ENCODE measurements at places on chromosomes 12 and 14.
A peak's percentile ranks its signal among the peaks of the same experiment; 100 is the strongest.

- DNase-seq, result no peak
These were observed 140.4 kb downstream of the RBM19 start for GRCh38 chr12:113825705-113826104.

DNA sequence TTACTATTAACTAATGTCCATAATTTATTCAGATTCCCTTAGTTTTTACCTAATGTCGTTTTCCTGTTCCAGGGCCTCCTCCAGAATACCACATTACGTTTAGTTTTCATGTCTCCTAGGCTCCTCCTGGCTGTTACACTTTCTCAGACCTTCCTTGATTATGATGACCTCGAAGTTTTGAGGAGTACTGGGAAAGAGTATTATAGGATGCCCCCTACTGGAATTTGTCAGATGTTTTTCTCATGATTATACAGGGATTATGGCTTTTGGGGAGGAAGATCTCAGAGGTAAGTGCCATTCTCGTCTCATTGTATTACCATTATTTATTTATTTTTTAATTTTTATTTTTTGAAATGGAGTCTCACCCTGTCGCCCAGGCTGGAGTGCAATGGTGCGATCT, 17.7 kb upstream of the C1S start:
- no peak for DNase-seq

DNA sequence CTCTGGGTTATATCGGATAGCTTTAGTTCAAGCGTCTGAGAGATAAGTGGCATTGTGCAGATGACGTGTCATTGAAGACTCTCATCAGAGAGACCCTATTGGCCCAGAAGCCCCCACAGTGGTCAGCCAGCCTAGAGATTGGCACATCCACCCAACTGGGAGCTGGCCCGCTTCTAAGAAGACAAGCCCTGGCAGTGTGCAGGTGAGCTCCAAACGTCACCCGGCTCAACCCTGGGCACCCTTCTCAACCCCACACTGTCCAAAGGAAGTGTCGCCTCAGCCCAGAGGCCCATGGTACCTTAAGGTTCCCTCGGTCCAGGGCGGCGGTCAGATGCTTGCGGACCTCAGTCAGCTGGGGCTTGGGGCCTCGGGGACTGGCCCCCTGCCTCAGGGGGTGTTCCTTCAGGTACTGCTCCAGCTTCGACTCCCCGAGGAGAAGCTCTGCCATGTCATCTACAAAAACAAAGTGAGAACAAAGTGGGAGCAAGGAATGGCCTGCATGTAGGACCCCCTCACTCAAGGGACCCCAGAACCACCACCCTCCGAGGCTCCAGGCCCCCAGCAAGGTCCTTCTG, 30.3 kb downstream of the TTC7B start:
- no peak for DNase-seq

DNA sequence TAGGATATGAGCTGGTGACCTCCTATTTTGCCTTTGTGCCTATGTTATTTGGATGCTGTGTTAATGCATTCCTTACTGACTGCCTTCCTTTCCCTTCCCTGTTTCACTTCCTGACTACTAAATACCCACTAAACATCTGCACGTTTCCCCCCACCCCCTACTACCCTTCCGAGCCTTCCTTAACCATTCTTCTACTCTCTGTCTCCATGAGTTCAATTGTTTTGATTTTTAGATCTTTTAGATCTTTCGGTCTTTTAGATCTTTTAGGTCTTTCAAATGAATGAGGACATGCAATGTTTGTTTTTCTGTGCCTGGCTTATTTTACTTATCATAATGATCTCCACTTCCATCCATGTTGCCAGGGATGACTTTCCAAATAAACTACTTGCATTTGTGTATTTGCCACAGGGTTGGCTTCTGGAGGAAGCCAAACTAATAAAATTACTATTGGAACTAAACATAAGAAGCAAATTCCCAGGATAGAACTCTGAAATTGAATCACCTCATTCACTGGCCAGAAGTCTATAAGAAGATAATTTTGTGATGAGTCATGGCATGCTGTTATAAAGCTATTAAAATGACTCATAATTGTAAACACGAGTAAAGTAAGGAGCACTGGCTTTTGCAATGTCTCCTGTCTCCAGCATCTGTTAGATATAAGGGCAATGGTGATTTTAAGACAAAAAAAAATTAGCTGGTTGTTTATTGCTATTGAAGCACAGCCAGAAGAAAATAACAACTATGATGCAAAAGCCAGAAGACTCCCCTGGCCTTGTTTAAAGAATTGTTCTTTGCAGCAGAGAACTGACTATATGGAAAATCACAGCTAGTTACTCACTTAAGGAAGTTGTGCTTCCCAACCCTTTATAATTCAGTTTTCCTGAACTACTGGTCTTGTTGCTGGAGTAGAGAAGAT, 586.3 kb downstream of the LRFN5 start:
- no peak for DNase-seq

- DNase-seq, result no peak
These were observed 120.4 kb downstream of the FOXG1 start for GRCh38 chr14:28886940-28887339.

DNA sequence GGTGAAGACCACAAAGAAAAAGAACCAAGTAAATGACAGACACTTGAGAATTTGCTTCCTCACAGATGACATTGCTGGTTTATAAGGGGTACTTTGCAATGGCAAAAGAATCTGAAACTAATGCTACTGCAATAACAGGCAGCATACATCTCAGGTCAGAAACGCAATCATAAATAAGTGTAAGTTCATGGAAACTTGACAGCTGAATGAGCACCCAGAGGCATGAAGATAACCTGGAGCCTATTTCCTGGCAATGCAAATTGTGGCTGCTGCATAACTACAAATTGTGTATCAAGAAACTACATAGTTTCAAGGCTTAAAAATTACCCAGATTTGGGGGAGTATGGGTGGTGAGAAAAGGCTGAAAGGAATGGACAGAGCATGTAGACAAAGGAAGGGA, 8.5 kb upstream of the MYO1A start:
- DNase-seq, result no peak

DNA sequence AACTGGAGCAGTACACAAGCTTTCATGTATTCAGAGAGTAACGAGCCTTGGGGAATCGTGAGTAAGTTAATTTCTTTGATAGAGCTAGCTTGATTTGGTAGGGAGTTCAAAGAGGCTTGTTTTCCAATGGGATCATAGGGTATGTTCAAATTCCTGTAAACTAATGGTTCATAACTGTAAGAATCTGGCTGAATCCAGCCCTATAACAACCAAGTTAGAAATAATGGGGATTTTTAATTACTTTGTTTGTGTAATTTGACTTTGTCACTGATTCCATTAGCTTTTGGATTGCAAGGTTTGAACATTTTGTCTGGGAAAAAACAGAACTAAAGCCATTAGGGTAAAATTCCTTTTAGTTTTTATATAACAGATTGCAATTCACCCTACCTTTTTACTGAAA, 94.0 kb downstream of the WNK1 start:
- no peak for DNase-seq

- peak; percentile 11 for DNase-seq
These were observed 17.4 kb downstream of the FOXN3 start for GRCh38 chr14:89399594-89400068.

- DNase-seq, result no peak
These were observed 138.7 kb downstream of the MED13L start for GRCh38 chr12:116138781-116139180.

DNA sequence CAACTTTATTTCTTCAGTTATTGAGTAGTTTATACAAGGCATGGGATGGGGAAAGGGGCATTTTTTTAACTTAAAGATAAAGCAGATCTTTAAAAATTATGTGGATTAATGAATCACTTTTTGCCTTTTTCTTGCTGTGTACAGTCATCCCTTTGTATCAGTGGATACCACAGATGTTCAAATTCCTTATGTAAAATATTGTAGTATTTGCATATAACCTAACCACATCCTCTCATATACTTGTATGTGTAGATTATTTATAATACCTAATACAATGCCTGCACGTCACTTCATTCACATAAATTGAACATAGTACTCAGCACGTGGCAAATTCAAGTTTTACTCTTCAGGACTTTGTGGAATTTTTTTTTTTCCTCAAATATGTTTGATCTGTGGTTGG, 66.5 kb upstream of the MON2 start:
- no peak for DNase-seq

GRCh38 chr12:86261142-86261541, 5.0 kb upstream of the MGAT4C start:
- DNase-seq, result no peak

DNA sequence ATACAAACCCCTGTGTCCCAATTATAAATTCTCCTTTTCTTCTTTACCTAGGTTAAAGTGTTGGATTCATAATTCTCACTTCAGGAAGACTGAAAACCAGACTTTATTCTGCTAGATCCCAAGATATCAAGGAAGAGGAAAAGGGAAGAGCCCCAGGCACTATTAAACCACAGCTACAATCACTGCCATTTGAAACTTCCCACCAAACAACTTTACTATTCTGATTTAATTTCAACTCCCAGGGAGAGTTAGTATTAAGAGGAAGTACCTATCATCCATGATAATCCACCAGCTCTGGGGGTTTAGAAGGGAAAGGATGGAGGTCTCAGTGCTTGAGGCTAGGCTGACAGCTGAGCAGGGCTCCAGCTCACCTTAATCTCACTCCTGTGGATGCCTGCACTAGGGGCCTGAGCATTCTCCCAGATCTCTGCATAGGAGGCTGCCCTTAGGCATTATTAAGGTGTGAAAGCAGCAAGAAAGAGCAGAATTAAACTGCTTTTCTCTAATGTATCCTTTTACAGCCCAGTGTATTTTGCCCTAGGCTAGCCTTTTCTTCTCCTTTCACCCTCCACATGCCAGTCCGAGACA, 52.9 kb downstream of the MYF5 start:
- no peak for DNase-seq

GRCh38 chr14:104350463-104351185, 212.2 kb downstream of the KIF26A start:
- DNase-seq, result peak; percentile 89

DNA sequence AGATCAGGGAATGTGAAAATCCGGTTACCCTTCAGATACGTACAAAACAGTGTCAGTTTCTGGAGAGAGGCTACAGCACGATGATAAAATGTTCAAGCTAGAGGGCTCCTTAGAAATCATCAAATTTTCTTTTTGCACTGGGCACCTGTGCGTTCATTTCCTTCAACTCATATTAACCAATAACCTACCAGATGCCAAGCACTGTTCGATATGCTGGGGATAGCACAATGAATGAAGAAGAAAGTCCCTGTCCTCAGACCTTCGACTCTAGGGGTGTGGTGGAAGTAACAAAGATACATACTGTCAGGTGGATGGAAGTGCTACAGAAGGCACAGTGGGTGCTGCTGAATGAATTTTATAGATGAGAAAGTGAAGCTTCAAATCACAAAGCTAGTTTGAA, 172.3 kb downstream of the FOXN3 start:
- DNase-seq, result no peak

DNA sequence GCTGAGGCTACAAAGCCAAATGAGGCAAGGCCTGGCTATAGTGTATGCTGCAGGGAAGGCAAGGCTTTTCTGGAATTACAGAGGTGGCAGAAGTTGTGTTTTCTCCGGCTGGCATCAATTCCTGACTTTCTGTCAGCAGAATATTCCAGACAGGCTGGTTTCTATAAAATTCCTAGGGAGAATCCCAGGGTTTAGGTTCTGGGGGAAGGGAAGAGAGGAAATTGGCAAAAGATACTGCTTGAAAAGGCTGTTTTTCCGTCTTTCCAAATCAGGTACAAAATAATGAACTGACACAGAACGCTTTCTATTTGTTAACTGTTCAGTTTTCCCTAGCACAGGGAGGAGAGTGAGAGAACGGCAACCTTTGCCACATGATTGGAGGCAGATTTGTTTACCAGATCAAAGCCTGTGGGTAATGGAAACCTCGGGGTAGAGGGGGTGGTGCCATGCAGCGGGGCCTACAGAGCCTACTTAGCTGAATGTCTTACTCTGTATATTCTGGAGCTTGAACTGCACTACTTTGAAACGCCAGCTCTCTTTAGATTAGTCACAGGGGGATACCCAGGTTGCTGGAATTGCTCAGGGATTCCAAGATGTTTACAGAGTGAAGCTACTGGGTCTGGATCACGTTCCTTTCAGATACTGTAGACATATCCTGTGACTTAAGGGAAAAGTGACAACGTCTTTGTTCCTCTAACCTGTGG, 65.8 kb upstream of the DACT1 start:
- no peak for DNase-seq

DNA sequence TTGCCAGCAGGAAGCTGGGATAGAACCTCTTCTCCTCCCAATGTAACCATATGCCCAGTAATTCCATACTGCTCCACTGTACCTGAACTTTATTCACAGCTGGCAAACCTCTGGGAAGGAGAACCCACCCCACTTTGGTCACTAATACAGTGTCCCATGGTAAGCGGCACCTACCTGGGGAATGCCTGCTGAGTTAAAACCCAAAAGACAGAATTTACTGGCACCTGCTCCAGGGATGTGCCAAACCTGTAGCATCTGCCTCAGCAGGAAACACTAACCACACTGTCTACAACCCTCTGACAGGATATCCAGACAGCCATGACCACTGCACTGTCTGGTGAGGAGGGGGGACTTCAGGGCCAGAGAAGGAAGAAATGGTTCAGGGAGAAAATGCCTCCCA, 26.6 kb downstream of the DDX24 start:
- no peak for DNase-seq

DNA sequence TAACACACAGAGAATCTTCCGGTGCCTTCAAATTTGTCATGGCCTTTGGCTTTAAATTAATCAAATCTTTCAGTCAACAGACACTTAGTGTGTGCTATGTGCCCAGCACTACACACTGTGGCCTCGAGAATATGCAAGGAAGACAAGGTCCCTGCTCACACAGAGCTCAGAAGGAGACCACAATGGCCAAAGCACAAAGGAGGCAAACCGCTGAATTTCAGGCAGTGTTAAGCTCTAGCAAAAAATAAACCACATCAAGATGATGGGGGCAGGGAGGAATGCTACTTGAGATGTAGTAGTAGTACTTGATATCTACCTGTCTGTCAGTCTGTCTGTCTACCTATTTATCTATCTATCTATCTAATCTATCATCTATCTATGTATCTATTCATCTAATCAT, 227.9 kb downstream of the TMEM132D start:
- DNase-seq, result no peak

DNA sequence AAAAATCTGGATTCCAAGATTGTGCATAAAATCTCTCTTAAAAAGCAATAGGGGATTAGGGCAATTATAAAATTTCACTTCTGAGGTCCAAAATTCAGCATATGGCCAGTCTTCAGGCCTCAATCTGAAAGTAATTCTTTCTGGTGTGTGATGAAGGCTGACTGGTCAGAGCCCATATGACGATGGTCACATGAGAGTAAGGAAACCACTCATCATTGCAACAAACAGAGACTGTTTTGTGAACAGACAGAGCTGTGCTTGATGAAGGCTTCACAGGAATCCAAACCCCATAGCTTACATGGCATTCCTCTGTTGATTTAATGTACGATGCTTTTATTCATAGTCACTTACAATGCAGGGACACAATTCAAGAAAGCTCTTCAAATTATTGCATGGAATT, 238.1 kb downstream of the APAF1 start:
- DNase-seq, result no peak

GRCh38 chr14:97117693-97118092, 320.5 kb downstream of the VRK1 start:
- no peak for DNase-seq

Measured in amygdala (tissue), 56 donors.